Adipose tissue (tissue), 3 donors: ENCODE measurements at places on chromosomes 3 and 15. TPM values are rescaled to one million over a fixed set of nuclear protein-coding genes. Genes with fewer than 3 reads are reported as not detected.

Gene PDIA5
- polyA plus RNA-seq: 22.9 TPM

Gene GPX1
- polyA plus RNA-seq: 788 TPM

Gene HEXA
- 67.2 TPM for polyA plus RNA-seq

Gene CD200
- 13.0 TPM for polyA plus RNA-seq

Gene TRPM1
- not detected for polyA plus RNA-seq

Gene ANO10
- 24.2 TPM for polyA plus RNA-seq

Gene ASB14
- polyA plus RNA-seq: not detected

Gene SLC22A14
- 0.11 TPM for polyA plus RNA-seq

Gene DLEC1
- 0.71 TPM for polyA plus RNA-seq

Gene TEX55
- not detected for polyA plus RNA-seq

Gene SLC28A1
- polyA plus RNA-seq: 0.02 TPM

Gene CPNE9
- polyA plus RNA-seq: 0.06 TPM

Gene PRSS50
- 0.20 TPM for polyA plus RNA-seq

Gene KCNAB1
- 2.3 TPM for polyA plus RNA-seq

Gene C2CD4B
- polyA plus RNA-seq: 18.2 TPM
